ENCODE measurements at places on chromosomes 5 and 9. TPM values are rescaled to one million over a fixed set of nuclear protein-coding genes. Genes with fewer than 3 reads are reported as not detected.

DNA sequence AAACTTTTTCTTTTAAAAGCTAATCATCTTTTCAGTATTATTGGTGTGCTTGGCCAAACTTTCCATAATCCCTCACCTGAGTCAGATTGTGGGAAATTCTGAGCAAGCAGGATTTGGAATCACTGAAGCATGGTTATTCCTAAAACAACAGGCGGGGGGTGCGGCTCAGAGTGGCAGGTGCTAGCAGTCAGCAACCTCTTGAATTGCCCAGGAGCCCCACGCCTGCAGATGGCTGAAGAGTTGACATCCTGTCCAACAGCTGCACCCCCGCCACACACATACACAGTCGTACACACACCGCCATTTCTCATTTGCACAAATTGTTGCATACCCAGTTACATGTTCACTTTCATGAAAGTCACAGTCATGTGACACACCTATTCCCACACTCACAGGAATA lies 96.6 kb downstream of the LHX2 start:
- DNase-seq: no peak

- DNase-seq: no peak
Measured at GRCh38 chr5:111261610-111262009, 37.4 kb downstream of the CAMK4 start.

PAEP gene
- not detected for total RNA-seq

PCDHGB7 gene
- total RNA-seq: 2.1 TPM
